ENCODE measurements at places on chromosomes 6 and 20.

- DNase-seq, result no peak
These were observed 8.0 kb upstream of the SLC17A3 start for GRCh38 chr6:25882051-25882496.

DNA sequence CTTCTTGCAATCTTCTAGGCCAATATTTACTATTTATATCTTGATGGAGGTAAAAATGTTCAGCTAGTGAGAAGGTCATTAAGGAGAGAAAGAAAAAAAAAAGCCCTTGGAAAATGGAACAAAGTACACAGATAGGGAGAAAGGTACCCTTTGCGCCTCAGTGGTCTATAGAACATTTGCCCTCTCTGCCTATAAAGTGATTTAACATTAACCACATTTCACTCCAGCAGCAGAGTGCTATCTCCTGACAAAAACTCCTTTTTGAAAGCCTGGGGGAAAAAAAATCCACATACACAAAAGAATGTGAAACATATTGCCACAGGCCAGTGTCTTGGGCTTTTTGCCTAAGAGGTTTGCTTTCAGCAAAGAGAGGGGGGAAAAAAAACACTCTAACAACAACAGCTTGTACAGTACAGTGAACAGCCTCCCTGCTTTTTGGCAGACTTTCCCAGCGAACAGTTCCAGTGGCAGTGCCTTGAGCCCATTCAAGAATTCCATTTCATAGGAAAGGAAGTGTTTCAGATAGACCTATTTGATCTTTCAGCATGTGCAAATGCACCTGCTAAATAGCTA is 695 bp downstream of the ARHGAP18 start:
- DNase-seq, result no peak

- no peak for DNase-seq
These were observed 21.9 kb downstream of the DYNLT1 start for GRCh38 chr6:158622545-158623190.

DNA sequence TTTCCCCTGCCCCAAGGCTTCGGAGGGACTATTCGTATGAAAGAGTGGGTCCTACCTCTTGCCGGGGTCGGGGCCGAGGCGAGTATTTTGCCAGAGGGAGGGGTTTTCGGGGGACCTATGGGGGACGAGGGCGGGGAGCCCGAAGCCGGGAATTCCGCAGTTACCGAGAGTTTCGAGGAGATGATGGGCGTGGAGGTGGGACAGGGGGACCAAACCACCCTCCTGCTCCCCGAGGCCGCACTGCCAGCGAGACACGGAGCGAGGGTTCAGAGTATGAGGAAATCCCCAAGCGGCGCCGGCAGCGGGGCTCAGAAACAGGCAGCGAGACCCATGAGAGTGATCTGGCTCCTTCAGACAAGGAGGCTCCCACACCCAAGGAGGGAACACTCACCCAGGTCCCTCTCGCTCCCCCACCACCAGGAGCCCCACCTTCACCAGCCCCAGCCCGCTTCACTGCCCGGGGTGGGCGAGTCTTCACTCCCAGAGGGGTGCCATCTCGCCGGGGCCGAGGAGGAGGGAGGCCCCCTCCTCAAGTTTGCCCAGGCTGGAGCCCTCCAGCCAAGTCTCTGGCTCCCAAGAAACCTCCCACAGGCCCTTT is 11.3 kb downstream of the PRRC2A start:
- DNase-seq, result no peak

DNA sequence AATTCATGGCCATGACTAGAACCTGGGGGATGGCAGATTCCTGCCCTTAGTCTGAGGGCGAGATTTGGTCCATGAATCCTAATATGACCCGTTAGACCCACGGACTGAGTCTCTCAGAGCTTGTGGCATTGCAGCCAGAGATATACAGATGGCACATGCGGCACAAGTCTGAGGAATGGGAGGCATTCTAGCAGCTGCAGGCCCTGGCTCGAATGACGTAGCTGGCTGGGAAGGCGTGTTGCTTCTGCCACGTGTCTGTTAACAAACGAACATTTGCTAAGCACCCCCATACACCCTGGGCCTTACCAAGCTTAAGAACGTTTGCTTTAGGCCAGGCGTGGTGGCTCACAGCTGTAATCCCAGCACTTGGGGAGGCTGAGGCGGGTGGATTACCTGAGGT is 68.0 kb downstream of the CD164 start:
- DNase-seq, result no peak

- no peak for DNase-seq
These were observed 18.9 kb downstream of the ZNF831 start for GRCh38 chr20:59182401-59183044.

DNA sequence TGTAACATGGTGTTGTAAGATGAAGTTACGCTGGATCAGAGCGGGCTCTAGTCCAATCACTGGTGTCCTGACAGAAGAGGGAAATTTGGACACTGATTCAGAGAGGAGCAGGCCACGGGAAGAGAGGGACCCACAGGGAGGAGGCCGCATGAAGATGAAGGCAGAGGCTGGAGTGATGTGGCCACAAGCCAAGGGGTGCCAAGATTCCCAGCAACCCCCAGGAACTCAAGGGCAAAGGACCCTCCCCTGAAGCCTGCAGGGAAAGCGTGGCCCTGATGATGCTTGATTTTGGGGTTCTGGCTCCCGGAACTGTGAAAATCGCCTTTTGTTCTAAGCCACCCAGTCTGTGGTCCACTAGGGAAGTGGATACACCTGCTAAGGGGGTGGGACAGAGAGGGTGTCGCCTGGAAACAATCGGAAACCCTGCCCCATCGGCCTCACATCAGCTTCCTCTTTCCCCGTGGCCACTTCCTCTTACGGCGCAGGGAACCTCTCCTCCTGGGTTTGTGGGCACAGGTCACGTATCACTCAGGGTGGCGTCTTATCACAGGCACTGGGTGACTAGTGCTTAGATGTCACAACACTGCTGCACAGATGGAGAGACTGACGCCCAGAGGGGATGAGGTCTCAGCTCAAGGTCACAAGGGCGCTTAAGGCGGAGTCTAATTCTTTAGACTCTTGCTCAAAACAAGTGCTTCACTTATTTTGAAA is 58.0 kb downstream of the SULF2 start:
- peak; percentile 32 for DNase-seq

DNA sequence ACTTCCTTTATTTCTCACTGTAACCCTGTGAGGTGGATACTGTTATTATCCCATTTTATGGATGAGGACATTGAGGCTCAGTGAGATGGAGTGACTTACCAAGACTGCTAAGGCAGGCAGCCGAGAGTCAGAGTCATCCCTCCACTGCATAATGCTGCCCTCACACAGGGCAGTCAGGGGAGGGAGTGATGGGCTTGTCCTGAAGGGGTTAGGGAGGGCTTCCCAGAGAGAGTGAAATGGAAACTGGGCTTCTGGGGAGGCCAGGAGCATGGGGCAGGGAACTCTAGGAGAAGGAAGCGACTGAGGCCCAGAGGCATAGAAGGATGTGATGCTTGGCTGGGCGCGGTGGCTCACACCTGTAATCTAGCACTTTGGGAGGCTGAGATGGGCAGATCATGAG is 31.1 kb downstream of the TM9SF4 start:
- no peak for DNase-seq

GRCh38 chr6:39471954-39472659 is 149.6 kb upstream of the KCNK16 start:
- no peak for DNase-seq

- no peak for DNase-seq
These were observed 49.7 kb downstream of the PROKR2 start for GRCh38 chr20:5267092-5267491.

- no peak for DNase-seq
These were observed 120.9 kb downstream of the CFAP61 start for GRCh38 chr20:20173254-20173653.

- DNase-seq, result no peak
These were observed 1.1 kb downstream of the PTPRK start for GRCh38 chr6:128519132-128519930.

DNA sequence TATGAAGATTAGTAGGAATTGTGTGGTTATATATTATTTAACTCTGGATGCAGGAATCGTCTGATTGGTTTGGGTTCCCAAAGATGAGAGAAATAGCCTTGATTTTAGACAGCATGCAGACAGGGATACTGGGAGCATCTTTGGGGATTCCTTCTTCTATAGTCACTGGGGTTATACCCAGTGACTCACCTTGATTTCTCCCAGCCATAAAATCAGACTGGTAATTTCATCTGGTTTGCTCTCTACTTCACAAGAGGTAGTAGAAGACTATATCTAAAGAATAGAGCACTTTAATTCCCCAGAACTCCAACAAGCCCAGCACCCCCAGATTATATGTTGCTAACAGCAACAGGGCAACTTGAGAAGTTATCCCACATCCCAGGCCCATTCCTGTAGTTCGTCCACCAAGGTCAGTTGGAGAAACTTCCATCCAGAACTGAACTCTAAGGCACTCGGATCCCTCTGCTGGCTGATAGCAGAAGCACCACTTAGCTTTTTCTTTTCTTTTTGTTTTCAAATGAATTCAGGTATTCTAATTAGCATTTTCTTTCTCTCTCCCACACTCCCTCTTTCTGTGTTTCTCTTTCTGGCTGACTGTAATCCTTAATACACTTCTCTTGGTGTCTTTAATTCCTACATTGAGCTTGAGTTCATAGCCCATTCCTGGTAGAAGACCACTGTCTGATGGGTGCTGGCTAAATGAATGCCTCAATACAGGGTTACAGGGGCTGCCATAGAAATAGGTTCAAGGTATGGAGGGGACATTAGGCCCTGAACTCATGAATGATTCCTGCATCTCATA is 20.4 kb upstream of the EFHC1 start:
- no peak for DNase-seq

GRCh38 chr6:157029980-157030690 is 253.0 kb downstream of the ARID1B start:
- DNase-seq, result no peak

- no peak for DNase-seq
These were observed 2.5 kb upstream of the ARFGEF3 start for GRCh38 chr6:138159246-138159645.

- no peak for DNase-seq
These were observed 16.7 kb upstream of the ENTPD6 start for GRCh38 chr20:25178563-25179438.

GRCh38 chr6:35475573-35475972 is 7.4 kb downstream of the RPL10A start:
- no peak for DNase-seq

DNA sequence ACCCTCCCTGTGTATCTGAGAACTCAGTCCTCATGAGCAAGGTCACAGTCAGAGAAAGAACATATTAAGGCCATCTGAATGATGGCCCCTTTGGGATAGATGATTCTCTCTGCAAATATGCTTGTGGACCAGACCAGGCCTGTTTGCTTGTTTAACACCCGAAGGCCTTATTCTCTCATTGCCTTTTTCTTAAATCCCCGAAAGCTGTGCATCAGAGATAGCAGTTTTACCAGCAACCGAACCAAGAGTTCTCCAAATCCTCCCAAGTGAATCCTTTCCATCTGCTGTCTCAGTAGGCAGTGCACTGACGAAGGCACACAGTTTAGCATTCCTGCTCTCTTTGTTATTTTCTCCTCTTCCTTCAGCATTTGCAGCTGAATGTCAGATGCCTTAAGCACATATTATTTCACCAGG is 79.8 kb downstream of the TRMT6 start:
- DNase-seq, result no peak

- DNase-seq, result no peak
These were observed 17.7 kb downstream of the SYNJ2 start for GRCh38 chr6:157999168-158000051.

GRCh38 chr6:125512621-125513020 is 210.9 kb upstream of the HDDC2 start:
- no peak for DNase-seq

DNA sequence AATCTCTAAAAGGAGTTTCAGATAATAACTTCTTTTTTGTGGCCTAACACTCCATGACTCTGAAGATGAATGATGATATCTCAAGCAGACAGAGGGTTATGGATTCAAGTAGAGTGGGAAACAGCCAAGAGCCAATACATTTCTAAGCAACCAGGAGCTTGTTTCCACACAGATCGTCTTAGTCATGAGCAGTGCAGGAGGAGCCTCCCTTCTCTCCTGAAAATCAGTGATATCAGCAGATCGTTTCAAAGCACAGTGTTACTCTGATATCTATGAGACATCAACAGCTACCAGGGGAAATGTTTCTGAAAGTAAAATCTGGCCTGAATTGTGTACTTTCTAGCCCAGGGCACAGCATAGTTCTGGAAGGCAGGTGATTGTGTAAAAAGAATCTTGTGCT is 11.5 kb downstream of the ADGRG6 start:
- no peak for DNase-seq

DNA sequence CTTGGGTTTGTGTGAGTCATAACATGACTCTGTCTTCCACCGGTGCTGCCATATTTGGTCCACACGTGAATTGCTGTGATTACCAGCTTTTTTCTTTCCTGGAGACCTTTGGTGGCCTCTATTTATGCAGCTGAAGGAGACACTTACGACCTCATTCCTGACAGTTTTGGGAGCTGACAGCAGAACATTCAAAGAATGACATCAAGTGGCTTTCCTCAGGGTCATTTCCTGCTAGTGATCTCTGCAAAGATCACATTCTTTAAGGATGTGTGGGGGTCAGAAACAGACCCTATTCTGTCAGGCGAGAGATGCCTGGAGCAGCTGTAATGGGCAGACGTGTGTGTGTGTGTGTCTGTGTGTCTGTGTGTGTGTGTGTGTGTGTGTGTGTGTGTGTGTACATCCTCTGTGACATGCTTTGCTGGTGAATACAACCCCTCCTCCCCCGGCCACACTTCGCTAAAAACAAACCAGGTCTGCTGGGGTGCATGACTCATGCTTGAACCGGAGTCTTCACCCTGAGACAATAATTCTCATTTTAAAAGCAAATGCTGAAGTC is 115.6 kb downstream of the TMEM170B start:
- no peak for DNase-seq

GRCh38 chr6:35804996-35805736 is at the start of gene LHFPL5:
LHFPL5 (plus strand) TSS chr6:35805352; CDS start chr6:35805671, 319 bp downstream.
- peak; percentile 21 for DNase-seq

- no peak for DNase-seq
These were observed at the start of gene COL21A1 for GRCh38 chr6:56246881-56247653. COL21A1 (minus strand) TSS chr6:56247580; CDS start chr6:56182618, 64,962 bp downstream.

DNA sequence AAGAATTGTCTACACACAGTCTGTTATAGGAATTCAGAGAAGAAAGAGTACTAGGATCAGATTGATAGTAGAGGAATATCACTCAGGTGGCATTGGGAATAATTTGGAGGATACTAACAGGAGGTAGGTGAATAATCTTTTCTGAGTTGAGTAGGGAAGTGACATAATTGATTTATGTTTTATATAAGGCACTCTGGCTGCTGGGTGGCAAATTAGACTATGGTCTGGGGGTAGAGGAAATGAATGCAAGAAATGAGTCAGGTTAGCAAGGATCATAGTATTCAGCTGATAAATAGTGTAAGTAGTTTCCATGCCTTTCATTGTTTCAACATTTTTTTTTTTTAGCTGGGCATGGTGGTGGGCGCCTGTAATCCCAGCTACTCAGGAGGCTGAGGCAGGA is 113.3 kb downstream of the CDKAL1 start:
- no peak for DNase-seq

GRCh38 chr6:18663011-18663410 is 275.9 kb downstream of the RNF144B start:
- DNase-seq, result no peak

DNA sequence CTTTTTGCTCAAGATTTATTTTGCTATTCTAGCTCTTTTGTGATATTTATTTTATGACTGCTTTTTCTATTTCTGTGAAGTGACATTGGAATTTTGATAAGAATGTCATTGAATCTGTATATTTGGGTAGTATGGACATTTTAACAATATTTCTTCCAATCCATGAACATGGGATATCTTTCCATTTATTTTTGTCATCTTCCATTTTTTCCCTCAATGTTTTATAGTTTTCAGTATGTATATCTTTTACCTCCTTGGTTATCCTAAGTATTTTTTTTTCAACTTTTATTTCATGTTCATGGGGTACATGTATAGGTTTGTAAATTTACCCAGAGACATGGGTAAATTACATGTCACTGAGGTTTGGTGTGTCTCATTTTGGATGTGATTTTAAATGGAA is 74.1 kb upstream of the PREP start:
- DNase-seq, result no peak

- DNase-seq, result no peak
These were observed 119.3 kb upstream of the BEND6 start for GRCh38 chr6:56835612-56836011.
